Smooth muscle cell of bladder (primary cell): ENCODE measurements at places on chromosomes 13 and 19. TPM values are rescaled to one million over a fixed set of nuclear protein-coding genes. Genes with fewer than 3 reads are reported as not detected.

Gene KLF12
- 4.6 and 4.7 TPM in 2 replicates for total RNA-seq

Gene DACH1
- total RNA-seq = 0.28 TPM in 1 of 2 replicates, not detected in the other

Gene ADGRE2
- total RNA-seq = under 0.01 TPM in 2 replicates

Gene ADM5
- 0.28 and 0.46 TPM in 2 replicates for total RNA-seq

Gene FPR1
- total RNA-seq = 0.09 and 0.14 TPM in 2 replicates

Gene CD22
- total RNA-seq = 0.09 and 0.14 TPM in 2 replicates

Gene LILRB5
- total RNA-seq = not detected in 2 replicates

Gene XPO4
- 12.7 and 13.7 TPM in 2 replicates for total RNA-seq

Gene CYP2A6
- total RNA-seq = not detected in 2 replicates

Gene RXFP2
- total RNA-seq = not detected in 2 replicates

Gene ZNF296
- total RNA-seq = not detected in 2 replicates

Gene ZNF582
- total RNA-seq = 2.0 and 2.8 TPM in 2 replicates

Gene B3GNT8
- 0.71 and 2.3 TPM in 2 replicates for total RNA-seq

Gene LGALS7B
- 0.28 and 1.0 TPM in 2 replicates for total RNA-seq

Gene SOX21
- not detected in 2 replicates for total RNA-seq

Gene ZNF69
- 3.4 and 3.6 TPM in 2 replicates for total RNA-seq

Gene PCSK4
- total RNA-seq = 1.3 and 1.6 TPM in 2 replicates

Gene CELF5
- 0.09 TPM in 1 of 2 replicates, not detected in the other for total RNA-seq

Gene C19orf33
- 0.65 and 0.71 TPM in 2 replicates for total RNA-seq

Gene ZFP36
- total RNA-seq = 1.3 TPM in 2 replicates

Gene ZNF155
- total RNA-seq = 4.9 and 7.8 TPM in 2 replicates

Gene DNAJC15
- 16.1 and 17.1 TPM in 2 replicates for total RNA-seq

Gene PGLYRP2
- not detected in 2 replicates for total RNA-seq

Gene CYP2S1
- 10.3 and 17.8 TPM in 2 replicates for total RNA-seq

Gene GNG14
- not detected in 2 replicates for total RNA-seq

Gene MYO16
- total RNA-seq = under 0.01 TPM in 1 of 2 replicates, not detected in the other

Gene SMIM17
- total RNA-seq = 0.09 and 0.14 TPM in 2 replicates

Gene GNG7
- total RNA-seq = 0.14 and 0.37 TPM in 2 replicates

Gene NTF4
- total RNA-seq = not detected in 2 replicates

Gene ZNF536
- 0.09 and 5.3 TPM in 2 replicates for total RNA-seq

Gene HSPB6
- total RNA-seq = 50.3 and 88.4 TPM in 2 replicates
